ENCODE measurements at places on chromosomes 2 and 18.
A peak's percentile ranks its signal among the peaks of the same experiment; 100 is the strongest.

GRCh38 chr2:134674687-134675086 lies 44.1 kb downstream of the TMEM163 start:
- DNase-seq: no peak

GRCh38 chr2:64400733-64401528 lies 53.0 kb upstream of the LGALSL start:
- no peak for DNase-seq

GRCh38 chr2:137838255-137839092 lies 125.8 kb upstream of the HNMT start:
- peak; percentile 69 for DNase-seq

- no peak for DNase-seq
These were observed 17.5 kb downstream of the VRK2 start for GRCh38 chr2:58064086-58064485.

DNA sequence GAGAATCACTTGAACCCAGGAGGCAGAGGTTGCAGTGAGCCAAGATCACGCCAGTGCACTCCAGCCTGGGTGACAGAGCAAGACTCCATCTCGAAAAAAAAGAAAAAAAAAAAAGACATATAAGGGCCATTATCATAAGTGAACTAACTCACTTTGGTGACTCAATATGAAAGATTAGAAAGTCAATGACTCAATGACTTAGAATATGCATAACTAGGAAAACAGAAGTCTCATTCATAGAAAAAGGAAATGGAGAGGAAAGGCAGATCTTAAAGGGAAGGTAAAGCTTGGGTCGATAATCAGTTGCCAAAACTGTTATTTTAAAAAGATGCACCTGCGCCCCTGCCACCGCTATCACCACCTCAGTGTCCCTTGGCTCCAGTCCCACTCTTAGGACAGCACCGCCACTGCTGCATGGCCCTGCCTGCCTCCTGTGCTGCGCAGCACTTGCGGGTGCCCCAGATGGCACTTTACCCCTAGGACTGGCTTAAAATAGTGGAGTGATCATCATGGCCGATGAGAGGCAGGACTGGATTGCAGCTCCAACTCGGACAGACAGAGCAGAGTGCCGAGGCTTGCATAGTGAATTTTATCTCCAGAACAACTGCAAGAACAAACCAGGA lies 54.7 kb downstream of the INO80D start:
- DNase-seq: no peak

GRCh38 chr18:9055185-9055584 lies 47.3 kb upstream of the NDUFV2 start:
- peak; percentile 20 for DNase-seq

GRCh38 chr18:79867666-79868065 lies 69.9 kb downstream of the KCNG2 start:
- no peak for DNase-seq

- no peak for DNase-seq
These were observed 1.8 kb downstream of the MAL start for GRCh38 chr2:95027369-95027720.

Data from muscle of arm (tissue), 14 donors.